ENCODE measurements at places on chromosomes 7 and 10. TPM values are rescaled to one million over a fixed set of nuclear protein-coding genes. Genes with fewer than 3 reads are reported as not detected.

Gene PITX3
- total RNA-seq = 0.37 TPM

Gene TAF5
- 3.3 TPM for total RNA-seq

Gene CYP26C1
- not detected for total RNA-seq

Gene DPP6
- total RNA-seq = not detected

Gene ZNF239
- total RNA-seq = 4.5 TPM

Gene SLC26A3
- not detected for total RNA-seq

Gene AKR1C4
- 0.30 TPM for total RNA-seq

Gene SPAM1
- not detected for total RNA-seq

Gene UPK3BL1
- total RNA-seq = 13.0 TPM

Gene CALN1
- total RNA-seq = not detected

Gene GIMAP4
- not detected for total RNA-seq

Gene ACHE
- total RNA-seq = 2.5 TPM

Gene COL13A1
- 0.63 TPM for total RNA-seq

Gene MYO1G
- total RNA-seq = 0.14 TPM

Gene OR6B1
- not detected for total RNA-seq

Gene MGAM2
- total RNA-seq = 0.01 TPM

Gene CLEC5A
- not detected for total RNA-seq

Gene PPP1R17
- total RNA-seq = not detected

Gene UTF1
- total RNA-seq = not detected

Gene SORCS3
- not detected for total RNA-seq

Gene IL6
- 1.8 TPM for total RNA-seq

Gene ARHGEF35
- total RNA-seq = 0.26 TPM

Gene PRSS58
- total RNA-seq = not detected

Measured in A549 treated with CORT108297 at 1 μM for 4 hours (cell line).